Stimulated activated CD8-positive, alpha-beta memory T cell treated with anti-CD3 and anti-CD28 coated beads, Interleukin-4, amount 100 ng/mL, for 1 hour (primary cell): ENCODE measurements at places on chromosomes 5 and 9.

DNA sequence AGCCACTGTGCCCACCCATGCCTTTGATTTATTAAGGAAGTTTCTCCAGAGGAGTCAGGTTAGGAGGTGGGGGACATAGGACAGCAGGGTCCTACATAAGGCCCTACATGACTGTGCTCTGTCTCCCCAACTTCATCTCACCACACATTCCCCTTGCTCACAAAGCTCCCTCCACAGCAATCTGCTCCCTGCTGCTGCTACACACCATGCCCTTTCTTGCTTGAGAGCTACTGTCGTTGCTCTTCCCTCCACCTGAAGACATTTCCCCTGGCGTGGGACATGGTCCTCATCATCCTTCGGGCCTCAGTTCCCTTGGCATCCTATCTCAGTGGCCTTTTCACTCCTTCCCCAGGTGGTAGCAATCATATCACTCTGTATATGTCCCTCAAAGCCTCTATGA lies 75.9 kb upstream of the DAPK1 start:
- DNase-seq, result no peak

GRCh38 chr5:58477760-58478376 lies 13.4 kb upstream of the GAPT start:
- no peak for DNase-seq

DNA sequence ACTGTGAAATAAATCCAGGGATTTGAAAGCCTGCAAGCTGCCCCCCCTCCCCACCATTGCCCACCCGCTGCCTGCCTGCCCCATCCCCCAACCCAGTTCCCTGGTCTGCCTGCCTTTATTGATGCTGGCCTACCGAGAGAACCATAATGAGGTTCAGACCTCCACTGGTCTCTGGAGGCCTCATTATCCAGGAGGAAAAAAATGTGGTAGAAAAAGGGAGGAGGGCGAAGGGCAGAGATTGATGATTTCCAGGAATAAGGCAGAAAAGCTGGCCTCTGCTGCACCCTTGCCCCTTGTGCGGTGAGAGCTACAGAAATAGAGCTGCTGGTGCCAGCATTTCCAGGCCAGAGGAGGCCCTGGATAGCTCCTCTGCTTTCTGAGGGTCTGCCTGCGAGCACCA lies 216.1 kb downstream of the PAPPA start:
- no peak for DNase-seq

DNA sequence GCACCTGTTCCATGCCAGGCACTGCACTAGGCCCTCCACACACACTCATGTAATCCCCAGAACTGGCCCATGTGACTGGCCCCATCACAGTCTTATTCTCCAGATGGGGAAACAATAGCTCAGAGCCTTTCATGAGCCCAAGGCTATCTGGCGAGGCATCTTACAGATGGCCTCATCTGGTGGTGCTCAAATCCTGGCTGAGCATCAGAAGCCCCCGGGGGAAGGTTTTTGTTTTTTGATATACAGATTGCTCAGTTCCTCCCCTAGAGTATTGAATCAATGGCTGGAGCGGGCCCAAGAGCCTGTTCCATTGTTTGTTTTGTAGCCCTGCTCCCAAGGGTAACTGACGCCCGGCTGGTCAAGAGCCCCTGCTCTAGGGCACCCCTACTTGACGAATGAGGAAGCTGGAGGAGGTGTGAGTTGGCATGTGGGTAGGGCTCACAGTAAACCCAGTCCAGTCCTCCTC lies 145.3 kb upstream of the RAPGEF1 start:
- DNase-seq, result no peak

- no peak for DNase-seq
These were observed 282.9 kb downstream of the ARHGEF28 start for GRCh38 chr5:73908846-73909245.

DNA sequence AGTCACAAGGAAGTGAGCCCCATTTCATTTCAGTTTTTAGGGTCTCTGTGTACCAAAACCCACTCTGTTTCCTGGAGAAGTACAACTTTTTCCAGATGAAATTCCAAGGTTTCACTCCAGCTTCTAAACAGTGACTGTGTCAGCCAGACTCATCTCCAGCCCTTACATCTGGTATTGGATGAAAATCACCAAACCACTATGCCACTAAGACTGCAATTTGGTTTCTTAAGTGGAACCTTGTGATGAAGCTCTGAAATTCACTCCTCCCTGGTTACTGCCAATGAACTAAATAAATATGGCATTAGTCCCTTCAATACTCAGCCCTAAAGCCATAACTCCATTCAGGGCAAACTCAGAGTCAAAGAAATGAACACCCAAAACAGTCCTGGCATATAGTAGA lies 211.2 kb upstream of the DAPK1 start:
- DNase-seq, result no peak

- no peak for DNase-seq
These were observed 20.8 kb upstream of the COL15A1 start for GRCh38 chr9:98922721-98923435.

- no peak for DNase-seq
These were observed 92.0 kb upstream of the RUSC2 start for GRCh38 chr9:35397923-35398322.

DNA sequence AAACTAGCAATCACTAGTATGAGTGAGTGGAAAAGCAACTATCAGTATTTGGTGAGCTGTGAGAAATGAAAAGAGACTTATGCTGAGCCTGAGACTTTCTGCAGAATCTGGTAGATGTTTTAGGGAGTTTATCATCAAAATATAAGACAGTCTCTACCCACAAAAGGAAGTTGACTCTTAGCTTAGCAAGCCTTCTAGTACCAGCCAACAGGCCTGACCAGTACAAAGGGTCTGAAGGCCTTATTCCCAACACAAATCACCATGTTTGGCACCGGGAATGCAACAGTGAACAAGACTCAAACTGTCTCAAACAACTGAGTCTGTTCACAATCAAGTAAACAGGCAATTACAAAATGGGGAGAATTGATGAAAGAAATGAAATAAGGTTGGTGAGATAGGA lies 244.4 kb downstream of the CWC27 start:
- no peak for DNase-seq

DNA sequence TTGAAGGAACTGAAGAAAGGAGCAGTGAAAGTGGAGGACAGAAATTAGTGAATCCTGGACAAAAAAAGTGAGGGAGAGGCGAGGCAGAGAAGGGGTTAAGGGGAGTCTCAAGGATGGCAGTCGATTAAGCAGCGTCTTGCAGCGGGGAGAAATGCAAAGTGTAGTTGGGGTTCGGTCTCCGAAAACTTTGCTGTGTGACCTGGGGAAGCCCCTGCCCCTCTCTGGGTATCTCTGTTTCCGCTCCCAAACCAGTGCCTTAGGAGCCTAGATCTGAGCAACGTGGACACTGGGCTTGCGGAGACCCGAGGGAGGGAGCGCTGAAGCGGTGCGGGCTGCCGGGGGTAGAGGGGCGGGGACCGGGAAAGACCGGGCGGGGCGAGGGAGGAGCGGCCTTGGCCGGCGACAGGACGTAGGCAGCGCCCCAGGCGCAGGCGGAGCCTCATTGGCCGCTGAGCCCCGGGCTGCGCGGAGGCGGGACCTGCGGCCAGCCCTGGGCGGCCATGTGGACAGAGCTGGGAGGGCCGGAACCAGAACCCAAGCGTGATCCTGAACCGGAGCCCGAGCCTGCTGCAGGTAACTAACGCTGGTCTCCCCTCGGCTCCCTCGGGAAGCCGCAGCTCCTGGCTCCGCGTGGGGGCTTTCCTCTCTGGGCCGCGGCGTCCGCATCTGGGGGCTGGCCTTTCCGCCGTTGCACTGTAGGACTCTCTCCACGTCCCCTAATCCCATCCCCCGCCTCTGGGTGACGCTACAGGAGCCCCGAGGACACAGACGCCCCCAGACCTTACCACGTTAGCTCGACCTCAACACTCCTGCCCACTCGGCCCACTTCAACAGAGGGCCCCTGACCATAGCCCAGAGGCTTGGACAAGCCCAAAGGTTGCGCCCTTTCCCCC lies at the start of gene ALDH1B1:
ALDH1B1 (plus strand) TSS at position 468 of the 893 bp plus-strand sequence. CDS start 3,047 bp downstream, outside the sequence.
- peak; percentile 17 for DNase-seq

GRCh38 chr9:129904734-129905133 lies 69.5 kb downstream of the USP20 start:
- DNase-seq, result no peak

- no peak for DNase-seq
These were observed 65.0 kb downstream of the UGCG start for GRCh38 chr9:111961575-111961974.

DNA sequence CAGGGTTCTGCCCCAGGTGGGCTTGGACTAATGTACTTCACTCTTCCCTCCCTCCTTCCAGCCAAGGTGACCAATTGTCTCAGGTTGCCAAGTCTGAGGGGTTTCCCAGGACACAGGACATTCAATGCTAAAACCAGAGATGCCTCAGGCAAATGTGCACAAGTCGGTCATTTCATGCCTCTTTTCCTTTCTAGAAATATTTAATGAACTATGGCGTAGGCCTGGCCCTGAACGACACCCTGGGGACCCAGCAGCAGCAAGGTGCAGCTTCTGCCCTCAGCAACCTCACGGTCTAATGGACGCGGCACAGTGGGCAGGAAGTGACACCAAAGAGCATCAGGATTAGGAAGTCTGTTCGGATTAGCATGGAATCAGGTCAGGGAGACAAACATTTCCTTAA lies 148.1 kb downstream of the MTX3 start:
- no peak for DNase-seq

- no peak for DNase-seq
These were observed 23.0 kb upstream of the PPP1R26 start for GRCh38 chr9:135456436-135457104.

DNA sequence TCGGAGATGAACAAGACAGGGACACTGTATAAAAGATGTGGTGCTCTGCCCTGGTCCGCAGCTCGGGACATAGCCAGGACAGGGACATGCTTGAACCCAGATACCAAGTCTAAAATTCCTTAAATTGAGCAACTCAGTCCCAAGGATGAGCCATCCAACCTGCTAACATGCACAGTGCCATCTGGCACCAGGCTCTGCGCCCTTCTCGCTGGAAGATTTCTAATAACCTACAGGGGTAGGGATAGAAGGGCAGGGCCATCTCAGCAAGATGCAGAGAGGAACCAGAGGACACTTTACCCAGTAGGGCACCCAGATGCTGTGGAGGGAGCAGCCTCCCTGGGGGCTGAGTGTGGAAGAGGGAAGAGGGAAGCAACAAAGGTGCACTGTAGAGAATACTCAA lies 60.1 kb downstream of the SEMA4D start:
- no peak for DNase-seq

DNA sequence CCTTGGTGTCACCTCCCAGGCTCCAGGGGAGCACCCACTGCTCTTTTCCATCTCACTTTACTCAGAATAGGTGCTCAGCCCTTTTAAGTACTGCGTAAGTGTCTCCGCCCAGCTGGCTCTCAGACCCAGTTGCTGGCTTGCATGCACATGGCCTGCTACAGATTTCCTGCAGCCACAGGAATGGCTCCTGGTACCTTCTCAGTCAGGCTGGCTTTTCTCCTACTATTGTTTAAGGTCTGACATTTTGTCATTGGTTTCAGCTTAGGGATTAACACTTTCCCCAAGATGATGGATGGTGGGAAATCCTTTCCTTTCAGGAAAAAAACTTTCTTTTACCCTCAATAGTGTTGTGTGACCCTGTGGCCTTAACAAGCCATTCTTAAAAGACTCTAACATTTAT lies 1652.3 kb upstream of the WWC1 start:
- no peak for DNase-seq

GRCh38 chr5:33059081-33059480 lies 348.0 kb downstream of the NPR3 start:
- no peak for DNase-seq

DNA sequence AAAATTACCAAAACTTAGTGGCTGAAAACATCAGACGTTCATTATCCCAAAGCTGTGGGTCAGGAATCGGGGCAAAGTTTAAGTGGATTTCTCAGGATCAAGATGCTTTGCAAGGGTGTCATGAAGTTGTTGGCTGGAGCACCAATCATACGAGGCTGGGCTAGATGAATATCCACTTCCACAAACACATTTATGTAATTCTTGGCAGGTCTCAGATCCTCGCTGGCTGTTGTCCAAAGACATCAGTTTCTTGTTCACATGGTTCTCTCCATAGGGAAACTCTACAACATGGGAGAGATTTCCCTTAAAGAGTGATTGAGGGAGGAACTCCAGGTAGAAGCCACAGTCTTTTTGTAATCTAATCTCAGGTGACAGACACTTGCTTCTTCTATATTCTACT lies 20.2 kb upstream of the CCDC192 start:
- DNase-seq, result no peak

DNA sequence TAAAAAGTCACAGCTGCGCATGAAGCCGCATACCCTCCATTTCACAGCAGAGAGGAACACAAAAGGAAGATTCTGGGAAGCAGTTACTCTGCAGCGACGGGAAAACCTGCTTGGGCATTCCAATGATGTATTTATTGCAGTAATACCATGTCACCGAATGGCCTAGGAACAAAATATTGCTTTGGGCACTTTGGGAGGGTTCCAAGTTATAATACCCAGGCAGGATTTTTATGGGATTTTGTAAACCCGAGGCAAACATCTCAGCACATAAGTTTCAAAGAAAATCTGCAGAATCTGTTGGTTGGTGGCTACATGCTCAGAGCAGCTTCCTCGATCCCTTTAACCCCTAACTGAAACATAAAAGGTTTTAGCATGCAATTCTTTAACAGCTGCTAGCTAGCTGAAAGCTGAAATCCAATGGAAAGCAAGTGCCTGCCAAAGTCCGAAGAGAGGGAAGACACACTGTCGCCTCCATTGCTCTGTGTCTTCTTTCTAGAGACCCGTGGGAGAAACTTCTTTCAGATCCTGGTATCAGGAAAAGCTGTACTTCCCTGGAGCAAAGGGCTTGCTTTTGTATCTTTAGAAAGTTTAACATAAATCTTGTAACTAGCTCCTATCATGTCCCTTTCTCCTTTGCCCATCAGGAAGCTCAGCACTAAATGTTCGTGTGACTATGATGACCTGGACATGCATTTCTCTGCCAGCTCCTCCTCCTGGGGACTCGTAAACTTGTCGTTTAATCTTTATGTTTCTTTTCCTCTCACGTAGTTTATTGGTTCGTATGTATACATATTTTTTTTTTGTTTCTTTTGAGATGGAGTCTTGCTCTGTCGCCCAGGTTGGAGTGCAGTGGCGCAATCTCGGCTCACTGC lies 195.0 kb downstream of the MAPKAP1 start:
- DNase-seq, result no peak

GRCh38 chr5:96229188-96229587 lies 203.9 kb downstream of the PCSK1 start:
- DNase-seq, result no peak

GRCh38 chr5:54884195-54884536 lies 101.2 kb downstream of the ESM1 start:
- DNase-seq, result no peak
